Liver (tissue), 10 donors: ENCODE measurements at places on chromosomes 12 and 14.

DNA sequence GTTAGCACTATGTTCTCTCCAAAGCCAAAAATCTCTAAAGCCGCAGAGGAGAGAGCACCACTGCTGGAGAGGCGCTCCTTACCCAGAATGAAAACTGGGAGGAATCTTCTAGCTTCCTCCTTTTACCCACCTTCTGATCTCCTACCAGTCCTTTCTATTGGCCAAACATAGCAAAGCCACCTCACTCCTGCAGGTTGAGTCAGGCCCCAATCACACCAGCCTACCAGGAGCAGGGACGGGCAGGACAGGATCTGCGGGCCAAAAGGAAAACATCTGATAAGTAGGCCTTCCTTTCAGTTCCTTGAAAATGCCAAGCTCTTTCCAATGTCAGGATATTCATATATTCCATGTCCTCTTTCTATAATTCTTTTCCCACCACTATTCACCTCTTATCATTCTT is 197.7 kb upstream of the CNOT2 start:
- DNase-seq = no peak

DNA sequence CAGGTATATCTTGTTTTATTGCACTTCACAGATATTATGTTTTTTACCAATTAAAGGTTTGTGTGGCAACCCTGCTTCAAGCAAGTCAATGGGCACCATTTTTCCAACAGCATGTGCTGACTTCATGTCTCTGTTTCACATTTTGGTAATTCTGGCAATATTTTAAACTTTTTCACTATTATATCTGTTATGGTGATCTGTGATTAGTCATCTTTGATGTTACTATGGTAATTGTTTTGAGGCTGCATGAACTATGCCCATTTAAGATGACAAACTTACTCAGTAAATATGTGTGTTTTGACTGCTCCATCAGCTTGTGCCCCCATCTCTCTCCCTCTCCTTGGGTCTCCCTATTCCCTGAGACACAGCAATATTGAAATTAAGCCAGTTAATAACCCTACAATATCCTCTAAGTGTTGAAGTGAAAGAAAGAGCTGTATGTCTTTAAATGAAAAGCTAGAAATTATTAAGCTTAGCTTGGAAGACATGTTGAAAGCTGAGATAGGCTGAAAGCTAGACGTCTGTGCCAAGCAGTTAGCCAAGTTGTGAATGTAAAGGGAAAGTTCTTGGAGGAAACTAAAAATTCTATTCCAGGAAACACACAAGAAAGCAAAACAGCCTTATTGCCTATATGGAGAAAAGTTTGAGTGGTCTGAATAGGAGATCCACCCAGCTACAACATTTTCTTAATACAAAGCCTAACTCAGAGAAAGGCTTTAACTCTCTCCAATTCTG is 365.1 kb downstream of the ATP23 start:
- no peak for DNase-seq

- no peak for DNase-seq
These were observed 4.0 kb downstream of the C12orf54 start for GRCh38 chr12:48486261-48486660.

GRCh38 chr14:43362586-43362985 is 1144.5 kb downstream of the FSCB start:
- DNase-seq = no peak

DNA sequence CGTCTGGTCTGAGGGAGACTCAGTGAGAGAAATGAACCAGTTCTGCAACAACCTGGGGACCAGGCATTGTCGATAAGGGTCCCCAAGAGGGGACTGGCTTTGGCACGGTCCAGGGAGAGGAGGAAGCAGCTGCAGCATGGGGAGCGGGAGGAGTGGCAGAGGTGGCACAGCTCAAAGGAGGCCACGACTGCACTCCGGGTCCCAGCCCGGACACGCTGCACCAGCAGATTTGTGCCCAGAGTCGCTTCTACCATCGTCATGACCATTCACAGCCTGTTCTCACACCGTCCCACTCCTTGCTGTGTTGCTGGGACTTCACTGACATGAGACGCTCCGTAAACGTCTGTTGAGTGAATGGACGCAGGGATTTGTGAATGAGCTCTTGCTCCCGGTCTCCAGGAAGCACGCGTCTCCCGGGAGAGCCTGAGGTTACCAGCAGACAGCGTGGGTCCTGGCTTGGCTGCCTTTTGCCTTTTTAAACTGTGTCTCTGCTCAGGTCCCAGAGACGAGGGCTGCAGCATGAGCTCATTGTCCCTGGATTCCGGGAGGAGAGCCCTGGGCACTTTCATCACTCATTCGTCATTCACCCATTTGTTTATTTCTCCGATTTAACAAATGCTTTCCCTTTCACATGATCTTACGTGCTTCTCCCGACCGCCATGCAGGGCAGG is 137.0 kb downstream of the PIWIL1 start:
- no peak for DNase-seq

GRCh38 chr12:42556917-42557316 is 32.6 kb downstream of the PRICKLE1 start:
- no peak for DNase-seq

GRCh38 chr12:42474391-42474790 is 115.2 kb downstream of the PRICKLE1 start:
- no peak for DNase-seq

DNA sequence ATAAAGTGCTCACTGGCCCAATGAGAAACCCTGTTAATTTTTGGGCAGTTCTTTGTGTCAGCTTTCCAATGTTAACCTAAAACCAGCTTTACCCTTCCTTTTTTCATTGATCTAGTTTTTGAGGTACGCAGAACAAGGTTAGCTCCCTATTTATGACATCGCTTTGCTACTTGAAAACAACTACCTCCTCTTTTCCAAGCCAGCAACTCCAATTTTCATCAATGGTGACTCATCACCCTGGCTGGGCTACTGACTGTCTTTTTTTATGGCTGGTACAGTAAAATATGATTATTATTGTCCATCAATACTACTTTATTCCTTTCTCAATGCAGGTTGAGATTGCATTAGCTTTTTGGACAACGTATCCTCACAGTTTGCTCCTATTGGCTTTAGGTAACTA is 22.5 kb upstream of the AKAP6 start:
- DNase-seq = no peak

GRCh38 chr12:123713398-123713797 is 1.2 kb downstream of the ATP6V0A2 start:
- no peak for DNase-seq

DNA sequence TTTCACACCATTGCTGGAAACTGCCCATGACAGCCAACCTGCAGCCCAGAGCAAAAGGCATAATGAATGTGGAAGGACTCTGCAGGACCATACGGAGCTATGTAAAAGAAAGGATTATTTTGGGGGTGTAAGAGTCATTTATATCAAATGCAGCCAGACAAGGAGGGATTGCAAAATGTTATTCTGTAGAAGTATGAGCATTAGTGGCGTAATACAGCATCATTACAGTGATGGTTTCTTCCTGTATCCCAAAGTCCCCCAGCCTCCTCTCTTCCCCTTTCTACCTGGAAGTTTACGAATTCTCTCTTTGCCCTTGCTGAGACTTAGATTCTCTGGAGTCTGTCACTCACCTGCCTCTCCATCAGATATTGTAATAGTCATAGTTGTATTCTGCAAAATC is 89.9 kb downstream of the BORCS5 start:
- DNase-seq = no peak

DNA sequence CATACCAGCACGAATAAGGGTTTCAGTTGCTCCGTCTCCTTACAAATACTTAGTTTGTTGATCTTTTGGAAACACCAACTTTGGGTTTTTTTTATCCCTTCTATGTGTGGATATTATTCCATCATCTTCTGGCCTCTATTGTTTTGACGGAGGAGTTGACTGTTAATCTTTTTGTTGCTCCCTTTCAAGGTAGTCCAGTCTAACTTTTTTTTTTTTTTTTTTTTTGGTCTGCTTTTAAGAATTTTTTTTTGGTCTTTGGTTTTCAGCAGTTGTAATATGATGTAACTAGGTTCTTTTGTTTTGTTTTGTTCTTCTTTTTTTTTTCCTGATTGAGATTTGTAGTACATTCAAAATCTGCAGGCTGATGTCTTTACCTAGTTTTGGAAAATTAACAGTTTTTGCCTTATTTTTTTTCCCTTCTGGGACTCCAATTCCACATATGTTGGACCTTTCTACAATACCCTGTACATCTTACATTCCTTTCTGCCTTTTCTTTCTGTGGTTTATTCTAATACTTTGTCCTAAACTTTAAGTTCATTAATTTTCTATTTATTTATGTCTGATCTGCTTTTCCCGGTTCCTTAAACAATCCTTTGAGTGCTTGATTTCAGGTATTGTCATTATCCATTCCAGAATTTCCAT is 54.9 kb downstream of the DNAH10 start:
- DNase-seq = no peak

DNA sequence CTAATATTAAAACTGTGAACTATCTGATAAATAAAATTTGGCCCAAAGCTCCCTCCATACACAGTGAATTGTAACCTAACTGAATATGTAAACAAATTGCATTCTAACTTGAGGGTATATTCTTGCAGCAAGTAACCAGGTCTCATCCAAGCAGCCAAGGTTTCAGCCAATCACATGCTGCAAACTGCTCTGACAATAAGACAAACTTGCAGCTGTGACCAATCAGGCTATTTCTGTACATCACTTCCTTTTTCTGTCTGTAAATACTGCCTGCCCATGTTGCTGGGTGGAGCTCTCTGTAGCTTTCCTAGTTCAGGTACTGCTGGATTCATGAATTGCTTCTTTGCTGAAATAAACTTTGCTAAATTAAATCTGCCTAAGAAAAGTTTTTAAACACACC is 499.0 kb downstream of the GALC start:
- DNase-seq = no peak

- peak; percentile 67 for DNase-seq
These were observed 8.3 kb downstream of the CISTR start for GRCh38 chr12:53743266-53744129.

DNA sequence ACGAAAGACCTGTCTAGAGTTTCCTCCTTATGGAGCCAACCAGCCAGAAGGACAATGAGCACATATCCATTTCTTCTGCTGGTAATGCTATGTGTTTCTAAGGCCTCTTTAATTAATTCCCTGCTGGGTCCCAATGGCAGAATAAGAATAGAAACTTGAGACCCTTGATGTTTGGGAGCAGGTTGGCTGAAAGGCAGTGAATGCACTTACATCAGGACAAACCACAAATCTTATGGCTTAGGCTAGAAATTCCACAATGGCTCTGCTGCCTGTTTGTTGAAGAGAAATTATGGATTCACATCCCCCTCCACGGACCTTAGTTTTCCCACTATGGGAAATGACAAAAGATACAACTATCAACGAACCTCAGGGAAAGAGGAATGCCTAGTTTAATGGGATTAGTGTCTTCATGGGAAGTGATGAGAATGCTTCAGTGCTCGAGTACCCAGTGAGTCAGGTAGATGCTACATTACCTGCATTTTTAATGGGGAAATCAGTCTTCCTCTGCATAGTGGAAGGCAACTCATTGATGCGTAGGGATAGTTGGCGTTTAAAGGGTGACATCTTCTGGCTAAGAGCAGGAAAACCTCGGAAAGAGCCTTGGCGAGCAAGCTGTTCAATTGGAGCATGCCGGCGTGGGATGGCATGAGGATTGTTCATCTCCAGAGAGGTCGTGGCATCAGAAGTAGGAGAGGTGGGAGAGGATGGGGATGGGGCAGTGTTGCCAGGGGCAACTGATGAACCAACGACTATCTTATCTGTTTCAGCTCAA is 46.5 kb downstream of the PAPLN start:
- no peak for DNase-seq
